ENCODE measurements at places on chromosomes 16 and 17.

- no peak for DNase-seq
Measured at GRCh38 chr16:64654178-64654577, 467.7 kb downstream of the CDH11 start.

DNA sequence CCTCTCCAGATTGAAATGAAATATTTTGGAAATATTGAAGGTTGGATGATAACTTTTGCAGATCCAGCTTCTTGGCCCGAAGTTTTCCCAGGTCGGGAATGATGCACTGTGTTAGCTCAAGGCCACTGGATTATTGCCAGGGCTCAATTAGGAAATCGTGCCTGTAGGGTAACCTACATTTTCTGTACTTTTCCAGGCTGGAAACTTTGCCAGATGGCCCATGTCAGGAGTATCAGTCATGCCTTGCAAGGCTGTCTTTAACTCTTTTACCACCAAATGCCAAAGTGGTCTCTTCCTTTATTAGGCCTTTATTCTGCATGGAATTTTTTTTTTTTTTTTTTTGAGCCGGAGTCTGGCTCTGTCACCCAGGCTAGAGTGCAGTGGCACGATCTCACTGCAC, 8.9 kb upstream of the SEC14L1 start:
- no peak for DNase-seq

DNA sequence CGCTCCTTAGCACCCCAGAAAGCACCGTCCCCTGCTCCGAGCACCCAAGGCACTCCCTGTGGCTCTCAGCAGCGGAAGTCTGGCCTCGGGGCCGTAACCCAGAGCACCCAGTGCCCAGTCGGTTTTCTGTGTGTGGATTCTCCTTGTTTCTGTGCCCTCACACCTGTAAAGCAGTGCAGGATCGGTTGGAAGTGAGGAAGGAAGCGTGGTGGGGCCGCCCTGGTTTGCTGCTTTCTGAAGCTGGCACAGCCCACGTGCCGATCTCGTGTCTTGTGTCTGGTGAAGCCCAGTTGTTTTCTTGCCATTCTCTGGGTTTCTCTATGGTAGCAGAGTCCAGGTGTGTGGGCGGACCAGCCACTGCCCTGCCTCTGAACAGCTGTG, 3.7 kb downstream of the ACSF3 start:
- DNase-seq = no peak

DNA sequence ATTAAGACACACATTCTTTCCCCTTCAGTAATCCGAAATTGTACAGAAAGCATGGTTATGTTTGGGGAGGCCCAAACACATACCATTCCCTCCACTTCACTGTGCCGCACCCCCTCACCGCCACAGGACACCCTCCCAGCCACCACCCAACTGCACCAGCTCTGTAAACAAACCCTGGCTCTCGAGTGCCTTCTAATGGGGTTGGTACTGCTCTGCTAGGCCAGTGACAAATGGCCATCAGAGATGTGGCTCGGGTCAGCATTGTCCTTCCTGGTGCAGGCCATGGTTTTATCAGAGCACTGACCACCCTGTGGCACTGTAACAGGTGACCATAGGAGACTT, 24.0 kb upstream of the SREBF1 start:
- DNase-seq = no peak

DNA sequence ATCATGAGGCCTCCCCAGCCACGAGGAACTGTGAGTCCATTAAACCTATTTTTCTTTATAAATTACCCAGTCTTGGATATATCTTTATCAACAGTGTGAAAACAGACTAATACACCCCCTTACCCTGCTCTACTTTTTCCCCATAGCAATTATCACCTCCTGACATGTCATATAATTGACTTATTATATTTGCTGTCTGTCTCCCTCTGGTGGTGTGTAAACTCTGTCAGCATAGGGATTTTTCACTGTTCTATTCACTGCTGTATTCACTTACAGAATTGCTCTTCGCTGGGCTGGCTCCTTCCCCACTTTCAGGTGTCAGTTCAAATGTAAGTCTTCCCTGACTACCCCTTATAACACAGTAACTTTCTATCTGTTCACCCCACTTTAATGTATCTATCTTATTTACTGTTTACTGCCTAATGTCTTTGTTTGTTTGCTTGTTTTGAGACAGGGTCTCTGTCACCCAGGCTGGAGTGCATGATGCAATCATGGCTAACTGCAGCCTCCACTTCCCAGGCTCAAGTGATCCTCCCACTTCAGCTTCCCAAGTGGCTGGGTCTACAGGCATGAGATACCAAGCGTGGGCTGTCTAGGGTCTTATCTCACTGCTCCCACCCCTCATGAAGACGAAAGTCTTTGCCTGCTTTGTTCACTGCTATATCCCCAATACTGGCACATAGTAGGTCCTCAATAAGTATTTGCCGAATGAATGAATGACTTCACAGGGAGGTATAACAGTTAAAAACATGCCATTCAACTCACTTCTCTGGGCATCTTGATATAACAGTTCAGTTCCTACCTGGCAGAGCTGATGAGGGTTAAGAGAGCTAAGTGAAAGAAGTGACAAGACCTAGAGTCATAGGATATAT, 52.4 kb upstream of the CDH3 start:
- DNase-seq = no peak

- no peak for DNase-seq
Measured at GRCh38 chr16:67672739-67673662, 6.4 kb downstream of the C16orf86 start.

DNA sequence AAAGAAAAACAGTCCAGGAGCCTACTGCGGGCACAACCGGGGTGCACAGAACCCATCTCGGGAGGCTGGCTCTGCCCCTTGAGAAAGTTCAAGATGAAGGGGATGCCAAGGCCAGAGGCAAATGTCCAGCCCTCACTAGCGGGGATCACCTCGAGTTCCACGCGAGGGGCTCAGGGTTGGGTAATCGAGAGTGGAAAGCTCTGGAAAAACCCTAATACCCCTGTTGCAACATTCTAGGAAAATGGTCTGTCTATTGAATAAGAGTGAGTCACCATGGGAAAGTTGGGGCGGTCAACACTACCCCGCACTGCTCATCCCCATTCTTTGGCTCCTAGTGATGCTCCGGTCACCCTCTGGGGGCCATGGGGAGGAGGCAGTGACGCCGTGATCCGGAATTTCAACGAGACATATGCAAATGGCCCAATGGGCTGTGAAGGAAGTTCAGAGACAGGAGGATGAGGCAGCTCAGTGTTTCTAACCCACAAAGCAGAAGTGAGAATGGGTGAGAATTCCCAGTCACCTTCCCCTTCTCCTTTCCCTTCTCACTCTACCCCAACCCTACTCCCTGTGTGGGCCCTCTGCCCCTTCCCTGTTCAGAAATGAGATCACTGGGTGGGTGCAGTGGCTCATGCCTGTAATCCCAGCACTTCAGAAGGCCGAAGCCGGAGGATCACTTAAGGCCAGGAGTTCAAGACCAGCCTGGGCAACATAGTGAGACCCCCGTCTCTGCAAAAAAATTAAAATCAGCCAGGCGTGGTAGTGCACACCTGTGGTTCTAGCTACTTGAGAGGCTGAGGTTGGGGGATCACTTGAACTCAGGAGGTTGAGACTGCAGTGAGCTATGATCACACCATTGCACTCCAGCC, 22.4 kb downstream of the SOCS3 start:
- no peak for DNase-seq

DNA sequence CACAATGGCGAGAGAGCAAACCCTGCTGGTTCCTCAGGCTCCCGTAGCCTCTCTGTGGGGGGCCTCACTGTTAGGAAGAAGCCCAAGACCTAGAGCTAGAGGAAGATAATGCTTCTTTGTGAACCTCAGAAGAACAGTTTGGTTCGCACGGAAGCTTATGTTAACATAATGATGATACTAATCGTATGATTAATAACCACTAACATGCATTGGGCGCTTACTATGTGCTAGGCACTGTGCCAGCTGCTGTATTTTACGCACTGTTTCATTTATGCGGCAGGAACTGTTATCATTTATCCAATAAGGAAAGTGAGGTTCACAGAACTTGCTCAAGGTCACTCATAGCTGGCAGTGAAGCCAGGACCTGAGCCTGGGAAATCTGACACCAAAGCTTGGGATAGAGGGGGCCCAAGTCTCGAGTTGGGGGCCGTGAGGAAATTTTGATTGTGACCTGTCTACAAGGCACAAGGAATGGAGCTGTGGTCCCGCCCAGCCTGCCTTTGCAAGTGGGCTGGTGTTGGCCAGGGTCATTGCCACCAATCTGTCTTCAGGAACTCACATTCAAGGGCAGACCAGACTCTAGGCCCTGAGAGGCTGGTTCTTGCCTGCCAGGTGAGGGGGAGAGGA, 6.8 kb downstream of the PRCD start:
- DNase-seq = no peak

DNA sequence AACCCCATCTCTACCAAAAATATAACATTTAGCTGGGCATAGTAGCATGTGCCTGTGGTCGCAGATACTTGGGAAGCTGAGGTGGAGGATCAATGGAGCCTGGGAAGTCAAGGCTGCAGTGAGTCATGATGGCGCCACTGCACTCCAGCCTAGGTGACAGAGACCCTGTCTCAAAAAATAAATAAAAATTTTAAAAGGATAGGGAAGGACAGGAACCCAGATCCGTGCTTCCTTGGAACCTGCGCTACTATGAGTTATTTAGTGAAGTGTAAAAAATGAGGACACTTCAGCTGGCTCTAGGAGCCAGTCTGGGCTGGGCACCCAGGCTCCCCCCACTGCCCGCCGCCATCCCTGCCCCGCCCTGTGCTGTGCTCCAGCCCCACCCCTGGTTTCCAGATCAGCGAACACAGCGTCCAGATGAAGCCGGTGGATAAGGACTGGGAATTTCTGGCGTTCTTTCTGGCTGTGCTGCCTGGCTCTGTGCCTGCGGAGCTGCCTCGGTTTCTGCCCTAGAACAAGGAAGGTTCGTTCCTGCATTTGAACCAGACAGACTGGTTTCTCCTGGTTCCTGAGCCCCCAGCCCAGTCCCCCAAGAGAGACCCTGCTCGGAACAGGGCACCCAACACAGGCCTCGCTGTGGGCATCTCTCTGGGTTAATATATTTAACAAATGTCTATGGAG, 18.5 kb downstream of the PLLP start:
- DNase-seq = no peak

DNA sequence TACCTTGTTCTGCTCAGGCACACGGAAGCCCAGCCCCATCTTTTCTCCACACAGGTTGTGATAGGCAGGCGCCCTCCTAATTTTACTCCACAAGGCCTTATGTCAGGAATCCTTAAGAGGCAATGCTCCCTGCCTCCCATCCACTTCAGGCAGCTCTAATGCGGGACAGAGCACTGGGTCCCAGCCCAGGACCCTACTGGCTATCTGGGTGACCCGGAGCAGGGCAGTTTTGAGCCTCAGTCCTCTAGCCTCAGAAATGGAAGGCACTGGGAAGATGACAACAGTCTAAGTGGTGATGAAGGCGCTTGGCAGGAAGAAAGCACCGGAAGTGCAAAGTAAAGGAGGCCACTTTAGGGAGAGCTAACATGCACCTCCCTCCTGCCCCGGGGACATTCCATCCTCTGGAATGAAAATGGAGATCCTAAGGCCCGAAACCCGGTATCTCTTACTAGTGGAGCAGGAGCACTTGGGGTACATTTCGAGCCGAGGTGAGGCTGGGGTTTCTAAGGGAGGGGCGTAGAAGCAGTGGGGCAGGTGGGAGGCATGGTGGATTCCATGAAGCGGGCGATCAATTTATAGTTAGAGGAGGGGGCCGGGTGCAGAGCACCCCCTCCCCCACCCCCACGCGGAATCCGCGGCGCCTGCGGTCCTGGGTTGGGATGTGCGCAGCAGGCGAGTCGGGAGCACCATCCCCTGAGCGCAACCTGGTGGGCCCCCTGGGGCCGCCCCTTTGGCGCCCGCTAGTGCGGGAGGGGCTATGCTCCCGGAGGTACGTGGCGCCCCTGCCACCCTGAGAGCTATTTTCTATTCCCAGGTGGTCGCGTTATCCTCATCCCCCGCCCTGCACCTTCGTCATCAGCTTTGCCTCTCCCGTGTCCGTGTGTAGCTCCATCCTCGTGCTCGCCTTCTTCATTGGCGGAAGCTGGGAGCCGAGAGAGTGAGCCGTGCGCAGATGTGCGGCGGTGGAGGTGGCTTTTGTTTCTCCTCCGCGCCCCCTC, 4.9 kb downstream of the MT1F start:
- no peak for DNase-seq

- no peak for DNase-seq
Measured at GRCh38 chr16:17302214-17302613, 168.5 kb downstream of the XYLT1 start.

DNA sequence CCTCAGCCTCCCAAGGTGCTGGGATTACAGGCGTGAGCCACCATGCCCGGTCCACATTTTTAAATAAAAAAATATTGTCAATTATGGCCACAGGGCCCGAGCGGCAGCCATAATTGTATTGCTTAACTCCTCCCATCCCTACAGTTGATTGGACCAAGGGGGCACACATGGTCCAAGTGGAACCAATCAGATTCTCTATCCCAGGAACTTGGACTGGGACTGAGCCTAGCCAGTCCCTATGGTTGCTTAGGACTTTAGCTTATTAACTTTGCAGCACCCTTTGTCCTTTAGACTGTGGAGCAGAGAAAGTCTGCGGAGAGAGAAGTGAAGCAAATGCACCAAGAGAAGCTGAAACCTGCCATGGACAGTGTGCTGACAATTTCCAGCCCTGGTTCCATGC, 5.5 kb upstream of the RDM1 start:
- no peak for DNase-seq

Data from NCI-H187 treated with DMSO at 0.1 percent for 48 hours (cell line).